MCF 10A (cell line): ENCODE measurements at places on chromosomes 16 and 17. TPM values are rescaled to one million over a fixed set of nuclear protein-coding genes. Genes with fewer than 3 reads are reported as not detected.

The PTGES3L gene
- total RNA-seq: 0.83 and 0.96 TPM in 2 replicates

The CFAP119 gene
- 4.8 and 5.2 TPM in 2 replicates for total RNA-seq

The PRSS8 gene
- 24.6 and 32.6 TPM in 2 replicates for total RNA-seq

The TBC1D3D gene
- total RNA-seq: 1.1 and 1.2 TPM in 2 replicates

The PERCC1 gene
- total RNA-seq: not detected in 2 replicates

The HYDIN gene
- 0.35 TPM in 1 of 2 replicates, not detected in the other for total RNA-seq

The HID1 gene
- total RNA-seq: 3.2 and 7.0 TPM in 2 replicates

The SALL1 gene
- total RNA-seq: not detected in 2 replicates

The OR4D1 gene
- not detected in 2 replicates for total RNA-seq

The NUBP1 gene
- 17.3 and 17.8 TPM in 2 replicates for total RNA-seq

The GNG13 gene
- total RNA-seq: not detected in 2 replicates

The ABCC6 gene
- total RNA-seq: not detected in 2 replicates

The C17orf100 gene
- 1.4 and 1.7 TPM in 2 replicates for total RNA-seq

The EXOC3L1 gene
- not detected in 2 replicates for total RNA-seq

The DNAI2 gene
- total RNA-seq: not detected in 2 replicates

The FSCN2 gene
- total RNA-seq: 0.37 TPM in 1 of 2 replicates, not detected in the other

The EPX gene
- not detected in 2 replicates for total RNA-seq

The FAM20A gene
- not detected in 2 replicates for total RNA-seq

The CLEC19A gene
- not detected in 2 replicates for total RNA-seq

The ADAMTS18 gene
- total RNA-seq: not detected in 2 replicates

The PRAC2 gene
- not detected in 2 replicates for total RNA-seq

The TPSG1 gene
- not detected in 2 replicates for total RNA-seq

The COPRS gene
- 41.2 and 46.8 TPM in 2 replicates for total RNA-seq

The AP2B1 gene
- total RNA-seq: 227 and 229 TPM in 2 replicates

The TBC1D3C gene
- total RNA-seq: 3.4 TPM in 1 of 2 replicates, not detected in the other

The PER1 gene
- 165 and 190 TPM in 2 replicates for total RNA-seq

The GLIS2 gene
- total RNA-seq: 14.7 and 15.8 TPM in 2 replicates

The C17orf107 gene
- total RNA-seq: 3.6 and 4.3 TPM in 2 replicates

The ZNF48 gene
- 11.0 and 12.4 TPM in 2 replicates for total RNA-seq

The PITPNC1 gene
- total RNA-seq: 28.3 and 40.1 TPM in 2 replicates

The KRT25 gene
- not detected in 2 replicates for total RNA-seq

The SCN4A gene
- 0.05 TPM in 1 of 2 replicates, not detected in the other for total RNA-seq

The SNAI3 gene
- not detected in 2 replicates for total RNA-seq

The MYADML2 gene
- total RNA-seq: not detected in 2 replicates

The CLEC18B gene
- 0.89 TPM in 1 of 2 replicates, not detected in the other for total RNA-seq

The GPR139 gene
- not detected in 2 replicates for total RNA-seq
